ENCODE measurements at places on chromosomes 1 and 21. TPM values are rescaled to one million over a fixed set of nuclear protein-coding genes. Genes with fewer than 3 reads are reported as not detected.

- no peak for DNase-seq
These were observed 108.0 kb downstream of the TAS1R2 start for GRCh38 chr1:18751425-18751824.

GRCh38 chr1:147504801-147505311 lies 36.4 kb upstream of the BCL9 start:
- DNase-seq = no peak

Gene OR14I1
- not detected for total RNA-seq

DNA sequence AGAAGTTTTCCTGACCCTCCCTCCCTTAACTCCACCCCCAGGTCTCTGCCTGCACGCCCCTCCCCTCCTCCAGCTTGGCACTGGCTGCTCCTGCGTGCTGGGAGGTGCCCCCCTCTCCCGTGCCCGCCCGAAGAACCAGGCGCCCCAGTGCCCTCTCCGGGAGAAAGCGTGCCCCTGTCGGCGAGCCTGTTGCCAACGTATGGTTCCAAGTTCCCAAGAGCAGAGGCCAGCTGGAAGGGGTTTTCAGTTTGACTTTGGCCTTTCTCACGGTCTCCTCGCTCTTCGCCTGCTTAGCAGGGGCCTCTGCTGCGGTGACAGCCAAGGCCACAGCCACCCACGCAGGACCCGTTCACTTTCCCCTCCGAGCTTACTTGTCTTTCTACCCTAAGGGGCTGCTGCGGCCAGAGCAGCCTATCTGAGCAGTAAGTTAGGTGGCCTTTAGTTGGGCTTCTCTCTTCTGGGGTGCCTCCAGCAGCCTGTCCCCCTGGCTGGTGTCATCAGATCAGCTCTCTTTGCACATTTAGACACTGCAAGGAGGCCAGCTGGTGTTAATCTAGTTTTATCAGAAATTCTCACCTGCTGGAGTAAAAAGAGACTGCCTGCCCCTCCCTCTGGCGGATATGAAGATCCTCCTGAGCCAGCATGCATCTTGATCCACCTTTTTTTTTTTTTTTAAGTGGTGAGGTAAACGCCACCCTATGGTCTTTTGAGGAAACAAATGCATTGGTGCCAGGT lies 1.5 kb downstream of the STUM start:
- DNase-seq = no peak

Gene PDPN
- 22.5 TPM for total RNA-seq

Gene TIAM1
- 5.4 TPM for total RNA-seq

GRCh38 chr1:218284917-218285635 lies at the start of gene RRP15:
Gene RRP15, plus strand, starts transcription at chr1:218285293. Its CDS starts 24 bp downstream, at chr1:218285317.
- DNase-seq = peak; percentile 98

Gene ADAMTS5
- total RNA-seq = 14.5 TPM

DNA sequence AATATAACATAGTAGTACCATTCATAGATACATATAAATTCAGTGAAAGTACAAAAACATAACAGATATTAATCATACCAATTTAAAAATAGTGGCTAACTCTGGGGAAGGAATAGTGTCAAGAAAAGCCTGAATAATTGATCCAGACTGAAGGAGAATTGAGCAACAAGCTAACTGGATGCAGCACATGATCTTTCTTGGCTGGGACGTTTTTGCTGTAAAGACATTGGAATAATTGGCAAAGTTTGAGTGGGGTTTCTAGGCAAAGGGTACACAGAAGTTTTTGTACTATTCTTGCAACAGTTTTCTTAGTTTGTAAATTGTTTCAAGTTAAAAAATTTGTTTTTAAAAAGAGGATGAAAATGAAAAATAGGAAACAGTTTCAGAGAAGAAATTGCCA lies 2.6 kb upstream of the SH3GLB1 start:
- no peak for DNase-seq

Gene SSBP3
- total RNA-seq = 51.2 TPM

DNA sequence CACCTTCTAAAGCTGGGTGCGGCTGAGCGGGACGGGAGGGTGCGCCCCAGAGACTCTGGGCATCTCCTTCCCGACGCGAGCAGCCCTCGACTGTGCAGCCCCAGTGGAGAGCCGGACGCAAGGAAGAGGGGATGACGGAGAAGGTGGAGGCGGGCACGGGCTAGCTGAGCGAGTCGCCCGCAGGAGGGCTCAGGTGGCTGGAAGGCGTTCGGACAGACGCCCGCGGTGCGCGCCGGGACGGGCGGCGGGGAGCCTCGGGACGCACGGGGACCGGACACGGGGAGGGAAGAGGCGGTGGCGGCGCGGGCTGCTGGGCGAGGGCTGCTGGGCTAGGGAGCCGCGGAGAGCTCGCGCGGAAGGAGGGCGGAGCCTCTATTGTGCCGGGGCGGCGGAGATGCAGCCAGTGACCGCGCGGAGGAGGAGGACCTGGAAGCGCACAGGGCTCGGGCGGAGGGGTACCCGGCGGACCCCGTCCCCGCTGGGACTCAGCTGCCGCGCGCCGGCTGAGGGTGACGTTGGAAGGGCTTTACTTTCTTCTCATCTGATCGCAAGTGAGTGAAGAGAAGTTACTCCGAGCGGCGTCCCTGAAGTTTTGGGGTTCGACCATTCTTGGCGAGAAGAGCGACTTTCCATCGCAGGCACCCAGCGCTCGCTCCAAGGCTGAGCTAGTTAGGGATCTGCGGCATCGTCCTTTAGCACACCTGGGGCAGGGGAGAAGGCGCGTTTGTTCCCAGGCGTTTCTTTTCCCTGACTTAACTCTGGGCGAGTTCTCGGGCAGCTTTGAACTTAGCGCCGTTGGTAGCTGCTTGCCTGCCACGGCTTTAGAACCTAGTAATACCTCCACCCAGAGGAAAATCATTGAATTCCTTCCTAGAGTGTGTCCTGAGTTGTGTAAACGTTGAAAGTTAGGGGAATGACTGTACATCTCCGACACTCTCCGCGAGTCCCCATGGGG lies at the start of gene OLFML2B:
Gene OLFML2B (minus strand): TSS at position 323 of the 955 bp plus-strand sequence. CDS start 439 bp downstream, outside the sequence.
- no peak for DNase-seq

Gene PLA2G2C
- total RNA-seq = 0.40 TPM

DNA sequence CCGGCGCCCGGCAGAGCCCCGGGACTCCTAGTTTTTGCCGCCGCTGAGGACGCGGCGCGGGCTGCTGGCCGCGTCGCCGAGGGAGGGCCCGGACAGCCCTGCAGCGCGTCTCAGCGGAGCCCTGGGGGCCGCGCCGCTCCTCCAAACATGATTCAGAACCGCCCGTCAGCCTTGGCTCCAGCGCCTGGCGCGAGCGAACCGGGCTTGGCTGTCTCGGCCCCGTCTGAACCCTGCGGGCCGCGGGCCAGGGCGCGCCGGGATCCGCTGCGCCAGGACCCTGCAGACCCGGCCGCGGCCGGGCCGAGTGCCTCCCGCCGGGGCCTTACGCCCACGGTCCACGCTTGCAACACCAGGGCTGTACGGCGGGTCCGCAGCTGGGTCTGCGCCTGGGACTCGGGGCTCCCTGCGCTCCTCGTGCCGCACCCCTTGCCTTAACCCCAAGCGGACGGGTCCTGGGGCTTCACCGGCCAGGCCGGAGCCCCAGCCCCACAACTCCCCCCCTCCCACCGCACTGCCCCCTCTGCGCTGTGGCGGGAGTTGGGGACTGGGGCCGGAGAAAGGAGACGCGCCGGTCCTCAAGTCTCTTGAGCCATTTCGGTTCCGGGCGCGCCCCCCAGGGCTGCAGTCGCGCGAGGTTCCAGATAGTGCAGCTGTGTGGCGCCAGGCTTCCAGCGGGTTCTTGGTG lies 48.4 kb upstream of the CD34 start:
- DNase-seq = no peak

- no peak for DNase-seq
These were observed 15.3 kb upstream of the FHAD1 start for GRCh38 chr1:15231714-15232201.

GRCh38 chr1:235336903-235337302 lies 8.5 kb downstream of the GGPS1 start:
- DNase-seq = no peak

DNA sequence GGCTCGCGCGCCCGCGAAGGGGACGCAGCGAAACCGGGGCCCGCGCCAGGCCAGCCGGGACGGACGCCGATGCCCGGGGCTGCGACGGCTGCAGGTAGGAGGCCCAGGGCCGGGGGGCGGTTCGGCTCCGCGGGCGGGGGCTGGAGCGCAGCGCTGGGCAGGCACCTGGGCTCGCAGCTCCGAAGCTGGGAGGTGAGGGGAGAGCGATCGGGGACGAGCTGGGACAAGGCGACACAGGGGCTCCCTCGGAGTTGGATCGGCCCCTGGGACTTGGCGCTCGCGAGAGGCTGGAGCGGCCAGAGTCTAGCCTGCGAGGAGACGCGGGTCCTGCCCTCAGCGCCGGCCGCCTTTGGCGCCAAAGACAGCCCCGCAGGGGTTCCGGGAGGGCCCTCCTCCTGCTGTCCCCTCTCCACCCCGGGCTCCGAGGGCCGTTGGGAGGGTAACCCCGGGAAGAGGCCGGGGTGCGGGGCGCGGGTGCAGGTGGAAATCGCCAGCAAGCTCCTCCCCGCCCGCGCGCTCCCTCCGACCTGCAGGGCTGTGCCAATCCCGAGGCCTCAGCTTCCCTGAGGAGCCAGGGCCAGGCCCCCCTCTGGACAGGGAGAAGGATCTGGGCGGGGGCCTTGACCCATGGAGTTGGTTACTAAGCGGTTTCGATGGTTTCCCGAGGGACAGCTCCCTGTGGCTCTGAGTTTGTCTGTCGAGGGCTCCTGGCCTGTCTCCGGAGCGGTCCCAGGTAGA lies 401 bp downstream of the TP73 start:
- no peak for DNase-seq

Gene CFAP141
- total RNA-seq = not detected

GRCh38 chr1:26799479-26800142 lies 11.9 kb downstream of the PIGV start:
- DNase-seq = no peak

GRCh38 chr1:208562151-208562960 lies 318.2 kb upstream of the PLXNA2 start:
- DNase-seq = no peak

Gene RAVER2
- 21.6 TPM for total RNA-seq

DNA sequence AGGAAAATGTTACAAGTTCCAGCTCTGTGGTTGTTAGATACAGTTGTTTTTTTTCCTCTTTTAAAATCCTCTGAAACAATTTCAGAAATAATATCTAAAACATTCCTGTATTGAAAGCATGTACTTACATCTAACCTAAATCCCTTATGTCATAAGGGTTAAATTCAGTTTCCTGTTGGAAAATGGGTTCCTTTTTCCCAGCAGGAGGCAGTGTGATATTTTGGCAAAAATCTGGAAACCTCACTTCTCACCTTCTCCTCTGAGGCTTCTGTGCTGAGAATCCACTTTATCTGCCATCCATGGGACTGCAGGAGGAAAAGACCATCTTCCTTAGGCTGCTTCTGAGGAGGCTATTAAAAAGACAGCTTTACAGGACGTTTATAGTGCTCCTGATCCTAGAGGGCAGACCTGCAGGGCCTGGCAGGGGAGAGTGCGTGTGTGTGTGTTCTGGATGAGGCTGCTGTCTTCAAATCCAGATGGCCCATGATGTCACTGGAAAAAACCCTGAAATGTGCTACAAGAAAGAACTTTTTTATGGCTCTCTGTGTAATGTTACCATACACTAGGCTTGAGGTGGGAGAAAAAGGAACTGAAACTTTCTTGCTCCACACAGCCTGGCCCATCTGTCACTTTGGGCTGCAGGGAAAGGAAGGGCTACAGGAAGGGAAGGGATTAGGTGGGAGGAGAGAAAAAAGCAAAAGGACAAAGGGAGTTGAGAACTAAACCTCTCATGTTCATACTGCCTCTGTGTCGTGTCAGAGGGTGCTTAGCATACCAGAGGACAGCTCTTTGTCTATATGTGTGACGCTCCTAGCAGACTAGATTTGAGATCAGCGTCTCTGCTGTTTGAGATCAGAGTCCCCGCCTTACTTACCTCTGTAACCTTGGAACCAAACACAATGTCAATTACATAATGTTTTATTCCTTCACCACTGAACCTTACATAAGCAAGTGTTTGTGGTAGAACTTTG lies 379.2 kb upstream of the SPAG17 start:
- no peak for DNase-seq

Gene CD1D
- 0.26 TPM for total RNA-seq

DNA sequence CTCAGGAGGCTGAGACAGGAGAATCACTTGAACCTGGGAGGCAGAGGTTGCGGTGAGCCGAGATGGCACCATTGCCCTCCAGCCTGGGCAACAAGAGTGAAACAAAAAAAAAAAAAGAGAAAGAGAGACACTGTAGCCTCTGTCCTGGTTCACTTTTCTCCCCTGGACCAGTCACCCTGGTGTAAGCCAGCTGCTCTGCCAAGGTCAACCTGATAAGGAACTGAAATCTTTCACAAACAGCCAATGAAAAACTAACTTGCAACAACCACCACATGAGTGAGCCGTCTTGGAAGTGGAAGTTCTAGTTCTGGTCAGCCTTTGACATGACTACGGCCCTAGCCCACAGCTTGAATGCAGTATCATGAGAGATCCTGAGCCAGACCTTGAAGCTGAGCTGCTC lies 36.8 kb upstream of the CXADR start:
- no peak for DNase-seq

GRCh38 chr1:10870493-10871096 lies 74.1 kb upstream of the CASZ1 start:
- no peak for DNase-seq

DNA sequence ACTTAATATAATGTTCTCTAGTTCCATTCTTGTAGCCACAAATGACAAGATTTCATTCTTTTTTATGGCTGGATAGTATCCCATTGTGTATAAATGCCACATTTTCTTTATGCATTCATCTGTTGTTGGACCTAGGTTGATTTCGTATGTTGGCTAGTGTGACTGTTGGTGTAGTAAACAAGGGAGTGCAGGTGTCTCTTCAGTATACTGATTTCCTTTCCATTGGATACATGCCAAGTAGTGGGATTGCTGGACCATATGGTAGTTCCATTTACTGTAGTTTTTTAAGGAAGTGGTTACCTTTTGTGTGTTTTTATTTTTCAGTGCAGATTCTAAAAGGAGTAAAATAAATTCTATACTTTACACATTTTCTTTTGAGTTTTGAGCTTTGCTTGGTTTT lies 5.7 kb downstream of the PARK7 start:
- DNase-seq = no peak
